ENCODE measurements at places on chromosomes 16 and 17.

- DNase-seq, result no peak
Observed at GRCh38 chr17:39627712-39628516, 1.2 kb downstream of the PPP1R1B start.

- DNase-seq, result no peak
Observed at GRCh38 chr16:19883966-19884485, 622 bp downstream of the GPRC5B start.

- no peak for DNase-seq
Observed at GRCh38 chr16:84448444-84448843, 56.0 kb downstream of the MEAK7 start.

GRCh38 chr16:48597563-48598387 is 12.2 kb downstream of the N4BP1 start:
- DNase-seq, result no peak

GRCh38 chr17:13561606-13562270 is 40.0 kb downstream of the HS3ST3A1 start:
- DNase-seq, result no peak

Measured in NCI-H774 (cell line).